ENCODE measurements at places on chromosomes 4 and X. TPM values are rescaled to one million over a fixed set of nuclear protein-coding genes. Genes with fewer than 3 reads are reported as not detected.

The RPL39 gene
- 3,913 TPM for total RNA-seq

DNA sequence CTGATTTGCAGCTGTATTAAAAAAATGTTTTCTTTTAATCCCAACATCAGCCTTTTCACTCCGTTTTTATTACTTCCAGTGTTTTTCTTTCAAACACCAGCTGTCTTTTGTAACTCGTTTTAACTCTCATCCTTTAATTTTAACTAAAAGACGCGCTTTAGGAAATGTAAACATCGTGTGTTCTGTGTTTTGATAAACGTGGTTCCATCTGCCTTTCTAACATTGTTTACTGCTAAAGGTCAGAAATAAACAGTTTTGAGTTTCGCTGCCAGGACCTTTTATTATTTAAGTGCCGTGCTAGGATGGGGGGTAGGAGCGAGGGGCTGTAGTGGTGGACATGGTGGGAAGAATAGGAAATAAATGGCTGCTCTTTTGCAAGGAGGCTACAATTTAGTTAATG, 1.5 kb downstream of the N4BP2 start:
- DNase-seq, result no peak

DNA sequence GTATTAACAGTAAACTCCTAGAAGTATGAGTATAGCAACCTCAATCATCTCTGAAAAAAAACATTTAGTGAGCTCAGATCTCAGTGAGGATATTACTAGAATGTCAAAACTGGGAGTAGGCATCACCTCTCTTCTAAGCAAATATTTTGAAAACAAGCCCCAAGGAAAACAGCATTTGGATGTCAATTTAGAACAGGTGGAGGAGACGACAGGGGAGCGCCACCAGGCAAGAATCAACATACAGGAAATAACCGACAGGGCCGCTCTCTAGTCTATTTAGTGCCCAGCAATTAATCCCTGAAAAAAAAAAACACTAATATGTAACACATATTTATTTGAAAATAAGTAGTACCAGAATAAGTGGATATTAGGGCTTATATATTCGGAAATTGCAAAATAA, 940.3 kb upstream of the ADGRL3 start:
- no peak for DNase-seq

GRCh38 chr4:66489783-66490452, 819.6 kb upstream of the EPHA5 start:
- no peak for DNase-seq

DNA sequence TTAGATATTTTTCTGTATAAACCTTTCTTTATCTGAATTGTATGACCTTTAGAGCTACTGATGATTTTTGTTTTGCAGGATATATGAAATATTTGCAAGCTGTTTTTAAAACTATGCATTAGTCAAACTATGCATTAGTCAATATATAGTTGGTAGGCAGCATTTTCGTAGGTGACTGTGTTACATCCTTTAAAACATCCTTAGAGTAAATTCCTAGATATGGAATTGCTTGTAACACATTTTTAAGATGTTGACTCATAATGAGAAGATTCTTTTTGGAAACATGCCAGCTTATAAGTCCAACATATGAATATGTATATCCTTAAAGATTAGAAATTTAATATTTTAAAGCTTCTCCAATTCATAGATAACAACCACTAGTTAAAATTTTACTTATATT, 1768.5 kb downstream of the PCDH7 start:
- no peak for DNase-seq
